ENCODE measurements at places on chromosomes 11 and 22.
A peak's percentile ranks its signal among the peaks of the same experiment; 100 is the strongest.

DNA sequence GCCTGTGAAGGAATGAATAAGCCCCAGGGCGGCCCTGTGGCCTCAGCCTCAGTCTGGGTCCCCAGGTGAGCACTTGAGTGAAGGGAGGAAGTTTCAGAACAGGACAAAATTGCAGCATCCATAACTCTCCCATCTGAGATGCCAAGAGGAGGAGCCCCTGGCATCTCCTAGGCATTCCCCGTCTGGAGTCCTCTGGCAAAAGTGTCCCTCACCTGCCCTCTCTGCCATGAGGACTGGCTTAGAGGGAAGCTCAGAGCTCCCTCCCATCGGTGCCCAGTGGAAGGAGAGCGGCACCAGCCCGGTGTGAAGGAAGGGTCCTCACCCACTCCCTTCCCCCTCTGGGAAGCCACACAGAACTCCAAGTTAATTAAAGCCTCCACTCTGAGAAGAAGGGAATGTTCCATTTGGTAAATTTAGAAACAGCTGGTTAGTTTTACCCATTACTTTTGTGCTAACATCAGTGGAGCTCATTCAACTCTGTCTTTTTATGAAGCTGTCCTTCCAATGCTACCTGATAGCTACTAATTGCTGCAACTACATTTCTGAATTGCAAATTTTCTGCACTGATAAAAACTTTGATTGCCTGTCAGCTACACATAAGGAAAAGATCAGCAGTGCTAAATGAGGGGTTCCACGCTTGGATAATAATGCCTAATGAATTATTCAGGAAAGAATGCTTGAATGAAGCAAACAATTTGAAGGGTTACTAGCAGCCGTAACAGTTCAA lies 123.3 kb upstream of the RCN1 start:
- ATAC-seq: no peak

GRCh38 chr22:22342697-22343580 lies 98.4 kb downstream of the VPREB1 start:
- peak; percentile 62 for ATAC-seq

DNA sequence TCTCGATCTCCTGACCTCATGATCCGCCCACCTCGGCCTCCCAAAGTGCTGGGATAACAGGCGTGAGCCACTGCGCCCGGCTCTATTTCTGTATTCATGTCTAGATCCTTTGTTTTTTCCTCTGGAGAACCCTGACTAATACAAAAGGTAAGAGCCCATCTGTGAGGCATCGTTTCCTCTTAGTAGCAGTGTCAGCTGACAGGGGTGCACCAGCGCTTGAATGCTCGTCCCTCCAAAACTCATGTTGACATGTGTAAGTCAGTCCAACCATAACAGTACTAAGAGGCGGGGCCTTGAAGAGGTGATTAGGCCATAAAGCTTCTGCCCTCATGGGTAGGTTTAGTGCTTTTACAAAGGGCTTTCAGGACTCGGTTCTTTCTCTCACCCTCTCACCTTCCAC lies 470.1 kb upstream of the B3GAT1 start:
- no peak for ATAC-seq

DNA sequence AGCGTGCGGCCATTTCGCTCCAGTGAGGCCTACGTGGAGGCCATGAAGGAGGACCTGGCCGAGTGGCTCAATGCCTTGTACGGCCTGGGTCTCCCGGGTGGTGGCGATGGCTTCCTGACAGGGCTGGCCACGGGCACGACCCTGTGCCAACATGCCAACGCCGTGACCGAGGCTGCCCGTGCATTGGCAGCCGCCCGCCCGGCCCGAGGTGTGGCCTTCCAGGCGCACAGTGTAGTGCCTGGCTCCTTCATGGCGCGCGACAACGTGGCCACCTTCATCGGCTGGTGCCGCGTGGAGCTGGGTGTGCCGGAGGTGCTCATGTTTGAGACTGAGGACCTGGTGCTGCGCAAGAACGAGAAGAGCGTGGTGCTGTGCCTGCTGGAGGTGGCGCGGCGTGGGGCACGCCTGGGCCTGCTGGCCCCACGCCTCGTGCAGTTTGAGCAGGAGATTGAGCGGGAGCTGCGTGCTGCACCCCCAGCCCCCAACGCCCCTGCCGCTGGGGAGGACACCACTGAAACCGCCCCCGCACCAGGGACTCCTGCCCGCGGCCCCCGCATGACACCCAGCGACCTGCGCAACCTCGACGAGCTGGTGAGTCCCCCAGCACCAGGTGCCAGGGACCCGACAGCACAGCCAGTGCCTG lies 1.8 kb downstream of the GAS2L1 start:
- no peak for ATAC-seq

DNA sequence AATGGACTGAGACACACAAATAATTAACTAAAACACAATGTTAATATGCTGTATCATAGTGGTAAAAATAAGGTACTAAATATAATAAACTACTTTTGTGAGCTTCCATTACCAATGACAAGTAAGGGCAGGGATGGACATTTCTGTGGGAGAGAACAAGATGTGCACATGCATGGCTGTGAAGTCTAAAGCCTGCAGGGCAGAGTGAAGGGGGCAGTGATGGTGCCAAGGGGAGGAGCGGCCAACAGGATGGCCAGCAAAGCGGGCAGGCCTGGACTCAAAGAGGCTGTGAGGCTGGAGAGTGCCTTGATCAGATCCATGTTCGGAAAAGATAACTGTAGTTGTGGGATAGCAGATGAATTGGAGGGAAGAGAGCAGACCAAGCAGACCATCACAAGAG lies 12.5 kb downstream of the DESI1 start:
- ATAC-seq: no peak

DNA sequence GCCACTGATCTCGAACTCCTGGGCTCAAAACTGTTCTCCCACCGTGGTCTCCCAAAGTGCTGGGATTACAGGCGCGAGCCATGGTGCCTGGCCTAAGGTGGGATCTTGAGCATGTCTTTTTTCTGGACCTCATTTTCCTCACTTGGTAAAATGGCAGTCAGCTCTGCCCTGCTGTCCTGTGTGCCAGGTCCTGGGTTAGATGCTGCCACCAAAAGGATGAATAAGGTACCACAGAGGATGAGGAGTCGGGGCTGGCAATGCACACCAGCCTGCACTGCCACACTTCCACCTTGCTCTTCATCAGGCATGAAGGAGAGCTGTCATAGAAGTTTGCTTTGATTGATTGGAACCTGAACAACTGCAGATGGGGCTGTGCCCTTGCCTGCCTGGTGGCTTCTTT lies 32.3 kb downstream of the ACO2 start:
- peak; percentile 67 for ATAC-seq

DNA sequence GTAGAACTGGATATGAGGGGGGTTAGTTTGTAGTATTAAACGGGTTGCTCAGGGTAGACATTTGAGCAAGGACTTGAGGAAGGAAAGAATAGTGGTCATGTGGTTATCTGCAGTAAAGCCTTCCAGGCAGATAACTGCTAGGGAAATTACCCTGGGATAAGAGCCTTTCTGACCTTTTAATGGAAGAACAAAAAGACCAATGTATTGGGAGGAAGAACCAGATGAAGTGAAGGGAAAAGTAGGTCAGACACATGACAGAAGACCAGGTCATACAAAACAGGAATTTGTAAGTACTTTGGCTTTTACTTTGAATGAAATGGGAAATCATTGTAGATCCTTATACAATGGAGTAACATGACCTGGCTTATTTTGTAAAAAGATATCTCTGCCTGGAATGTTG lies 241.9 kb upstream of the CTSC start:
- ATAC-seq: no peak

DNA sequence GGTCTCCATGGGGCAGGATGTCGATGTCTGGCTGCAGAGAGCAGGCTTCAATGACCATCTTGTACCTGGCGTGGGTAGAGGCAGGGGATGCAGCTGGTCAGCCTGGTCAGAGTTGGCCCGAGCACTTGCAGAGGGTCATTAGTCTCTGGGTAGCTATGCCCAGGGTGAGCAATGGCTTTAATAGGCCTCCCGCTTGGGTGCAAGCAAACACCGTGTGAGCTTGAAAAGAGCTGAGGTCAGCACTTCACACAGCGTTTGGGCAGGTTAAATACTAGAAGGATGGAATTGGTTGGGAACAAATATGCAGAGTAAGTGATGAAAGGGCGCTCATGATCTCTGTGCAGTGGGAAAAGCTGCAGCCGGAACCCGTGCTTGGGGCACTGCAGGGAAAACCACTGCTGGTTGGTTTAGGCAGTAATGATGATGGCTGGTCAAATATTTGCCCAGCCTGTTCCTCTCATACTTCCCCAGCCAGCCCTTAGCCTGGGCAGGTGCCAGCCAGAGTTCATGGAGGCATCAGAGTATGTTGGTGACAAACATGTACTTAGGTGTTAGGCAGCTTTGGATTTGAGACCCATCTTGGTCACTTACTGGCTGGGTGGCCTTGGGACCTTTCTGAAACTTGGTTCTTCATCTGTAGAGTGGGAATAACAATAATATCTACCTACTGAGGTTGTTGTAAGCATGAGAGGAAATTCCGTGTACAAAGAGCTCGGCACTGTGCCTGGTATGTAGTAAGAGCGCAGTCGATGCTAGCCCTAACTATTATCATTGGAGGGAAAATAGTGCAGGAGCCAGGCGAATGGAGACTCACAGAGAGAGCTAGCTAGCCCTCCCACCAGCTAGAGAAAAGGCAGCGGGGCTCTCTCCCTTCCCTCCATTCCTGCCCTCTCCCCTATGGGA lies 25.2 kb upstream of the KCNJ11 start:
- no peak for ATAC-seq

DNA sequence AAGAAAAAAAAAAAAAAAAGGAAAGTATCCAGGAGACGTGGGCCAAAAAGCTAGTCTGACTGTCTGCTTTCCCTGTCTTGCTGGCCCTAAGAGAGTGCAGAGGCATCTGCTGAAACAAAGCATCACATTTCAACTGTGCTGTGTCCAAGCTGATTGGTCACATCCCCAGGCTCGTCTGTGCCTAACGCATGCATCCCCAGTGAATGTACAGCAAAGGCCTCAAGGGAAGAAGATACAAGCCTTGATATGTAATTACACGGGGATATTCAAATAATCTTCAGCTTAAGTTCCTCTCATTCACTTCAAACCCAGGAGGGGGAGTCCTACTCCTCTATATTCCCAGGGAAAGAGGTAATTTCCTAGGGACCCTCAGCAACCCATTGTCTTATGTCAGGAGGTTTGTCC lies 5.4 kb upstream of the SORL1 start:
- ATAC-seq: no peak

- no peak for ATAC-seq
Measured at GRCh38 chr11:78038697-78039313, 15.7 kb upstream of the KCTD14 start.

GRCh38 chr11:20363149-20363499 lies 390 bp upstream of the HTATIP2 start:
- ATAC-seq: no peak

DNA sequence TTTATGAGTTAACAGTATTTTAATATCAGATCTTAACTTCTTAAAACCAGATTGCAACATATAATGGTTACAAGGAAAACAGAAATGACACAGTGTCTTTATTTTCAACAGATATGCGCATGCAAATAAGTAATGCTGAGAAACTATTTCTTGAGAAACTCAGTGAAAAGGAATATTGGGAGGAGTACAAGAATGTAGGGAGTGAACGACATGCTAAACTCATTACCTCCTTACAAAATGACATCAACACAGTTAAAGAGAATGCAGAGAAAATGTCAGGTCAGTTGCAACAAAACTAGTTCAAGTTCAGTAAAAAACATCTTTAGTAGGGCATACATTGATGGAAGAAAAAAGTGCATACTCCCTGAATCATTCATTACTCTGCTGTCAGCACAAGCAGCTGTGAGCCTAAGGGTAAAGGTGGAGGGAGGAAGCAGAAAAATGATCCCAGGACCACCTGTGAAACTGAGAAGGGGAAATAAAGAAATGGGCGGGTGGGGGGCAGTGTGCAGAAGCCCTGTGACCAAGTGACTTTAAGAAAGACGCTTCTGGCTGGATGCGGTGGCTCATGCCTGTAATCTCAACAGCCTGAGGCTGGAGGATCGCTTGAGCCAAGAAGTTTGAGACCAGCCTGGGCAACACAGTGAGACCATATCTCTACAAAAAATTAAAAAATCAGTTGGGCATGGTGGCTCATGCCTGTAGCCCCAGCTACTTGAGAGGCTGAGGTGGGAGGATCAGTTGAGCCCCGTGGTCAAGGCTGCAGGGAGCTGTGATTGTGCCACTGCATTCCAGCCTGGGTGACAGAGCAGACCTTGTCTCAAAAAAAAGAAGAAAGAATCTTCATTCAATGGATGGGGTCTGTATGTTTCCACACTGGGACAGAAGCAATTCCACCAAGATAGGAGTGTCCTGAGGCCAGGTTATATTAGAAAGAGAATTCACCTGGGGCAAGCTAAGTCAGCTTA lies 31.2 kb downstream of the CCDC83 start:
- no peak for ATAC-seq

DNA sequence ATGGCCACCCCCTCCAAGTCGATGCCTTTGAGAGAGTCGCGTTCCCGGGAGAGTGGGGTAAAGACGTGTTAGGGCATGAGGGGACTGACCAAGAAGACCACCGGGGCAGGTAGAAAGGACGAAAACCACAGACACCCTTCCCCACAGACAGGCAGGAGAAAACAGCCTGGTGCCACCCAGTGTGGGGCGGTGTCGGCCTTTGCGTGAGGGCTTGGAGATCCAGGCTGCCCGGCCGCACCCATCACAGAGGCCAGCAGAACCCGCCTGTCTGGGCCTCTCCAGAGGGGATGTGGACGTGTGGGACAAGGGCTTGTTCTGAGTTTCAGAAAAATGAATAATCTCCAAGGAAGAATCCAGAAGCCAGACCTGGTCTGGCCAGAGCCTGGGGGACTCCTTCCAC lies 30.8 kb downstream of the DAGLA start:
- ATAC-seq: no peak

DNA sequence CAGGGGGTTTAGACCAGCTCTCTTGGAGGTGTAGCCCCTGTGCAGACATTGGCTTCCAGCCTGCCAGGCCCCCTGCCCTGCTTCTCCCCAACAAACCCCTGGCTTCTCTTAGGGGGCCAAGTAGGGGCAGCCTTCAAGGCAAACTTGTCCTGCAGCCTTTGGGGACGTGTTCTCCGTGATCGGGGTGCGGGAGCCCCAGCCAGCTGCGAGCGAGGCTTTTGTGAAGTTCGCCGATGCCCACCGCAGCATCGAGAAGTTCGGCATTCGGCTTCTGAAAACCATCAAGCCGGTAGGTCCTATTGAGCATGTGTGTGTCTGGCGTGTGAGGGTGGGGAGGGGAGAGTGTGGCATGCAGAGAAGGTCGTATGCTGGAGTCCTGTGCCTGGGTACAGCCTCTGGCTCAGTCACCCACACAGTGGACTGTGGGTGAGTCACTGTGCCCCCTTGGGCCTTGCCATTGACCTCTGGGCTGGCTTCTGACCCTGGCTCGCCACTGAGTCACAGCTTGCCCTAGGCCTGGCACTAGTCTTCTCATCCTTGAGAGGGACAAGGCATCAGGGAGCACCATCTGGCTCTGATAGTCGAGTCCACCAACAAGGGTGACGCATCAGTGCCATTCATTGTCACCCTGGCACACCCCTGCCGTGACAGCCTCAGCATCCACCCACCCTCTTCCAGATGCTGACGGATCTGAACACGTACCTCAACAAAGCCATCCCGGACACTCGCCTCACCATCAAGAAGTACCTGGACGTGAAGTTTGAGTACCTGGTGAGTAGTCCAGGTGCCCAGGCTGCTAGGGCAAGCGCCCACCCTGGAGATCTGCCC lies 11.4 kb downstream of the SLC16A8 start:
- no peak for ATAC-seq
